HuH-7 (cell line): ENCODE measurements at places on chromosomes 13 and 19.
A peak's percentile ranks its signal among the peaks of the same experiment; 100 is the strongest.

DNA sequence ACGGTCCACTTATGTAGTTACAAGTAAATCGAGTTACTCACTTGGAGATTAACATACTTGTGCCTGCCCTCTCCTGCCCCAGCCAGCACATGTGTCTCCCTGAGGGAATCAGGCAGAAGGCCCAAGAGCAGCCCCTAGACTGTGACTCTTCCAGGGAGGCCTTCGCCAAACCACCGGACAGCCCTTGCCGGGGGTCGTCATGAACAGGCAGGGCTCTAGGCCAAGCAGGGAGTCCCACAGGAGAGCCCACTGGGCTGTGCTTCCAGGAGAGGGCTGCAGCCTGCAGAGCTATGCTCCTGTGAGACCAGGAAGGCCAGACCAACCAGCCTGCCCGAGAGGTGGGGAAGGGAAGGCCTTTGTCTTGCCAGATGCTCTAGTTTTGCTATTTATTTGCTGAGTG is 283.3 kb downstream of the FOXO1 start:
- DNase-seq: no peak

GRCh38 chr13:42395086-42395821 is 123.3 kb downstream of the AKAP11 start:
- DNase-seq: no peak

DNA sequence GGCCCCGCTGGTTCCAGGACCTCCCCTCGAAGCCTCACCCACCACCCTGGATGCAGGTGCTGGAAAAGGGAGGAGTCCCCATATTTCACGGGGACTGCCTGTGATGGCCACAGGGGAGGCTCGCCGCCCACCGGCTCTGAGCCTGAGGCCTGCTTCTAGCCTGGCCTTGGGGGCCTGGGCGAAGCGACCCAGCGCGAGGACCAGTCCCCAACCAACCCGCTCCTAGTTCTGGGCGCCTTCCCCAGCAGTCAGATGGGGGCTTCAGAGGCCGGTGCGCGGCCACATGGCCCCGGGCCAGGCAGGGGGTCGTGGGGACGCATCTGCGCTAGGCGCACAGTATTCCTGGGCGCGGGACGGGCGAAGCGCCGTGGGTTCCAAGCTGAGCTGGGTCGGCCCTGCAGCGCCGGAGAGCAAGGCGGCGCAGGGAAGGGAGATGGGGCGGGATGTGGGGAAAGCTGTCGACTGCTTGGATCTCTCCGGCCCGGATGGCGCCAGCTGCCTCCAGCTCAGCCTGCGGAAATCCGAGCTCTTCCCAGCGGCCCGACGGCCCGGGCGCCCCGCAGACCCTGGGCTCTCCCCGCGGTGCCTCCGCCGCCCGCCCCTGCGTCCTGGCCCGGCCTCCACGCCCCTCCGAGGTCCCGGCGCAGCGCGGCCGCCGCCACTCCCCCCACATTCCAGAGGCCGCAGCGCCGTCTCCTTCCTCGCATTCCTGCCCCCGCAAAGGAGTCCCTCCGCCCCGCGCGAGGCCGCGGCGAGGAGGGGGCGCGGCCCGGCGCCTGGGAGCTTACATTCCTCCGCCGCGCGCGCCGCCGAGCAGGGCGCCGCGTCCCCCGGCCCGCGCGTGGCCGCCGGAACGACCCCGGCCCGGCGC is at the start of gene WTIP:
WTIP (plus strand) TSS at position 788 of the 871 bp plus-strand sequence. CDS start 217 bp downstream, outside the sequence.
- DNase-seq: peak; percentile 85

DNA sequence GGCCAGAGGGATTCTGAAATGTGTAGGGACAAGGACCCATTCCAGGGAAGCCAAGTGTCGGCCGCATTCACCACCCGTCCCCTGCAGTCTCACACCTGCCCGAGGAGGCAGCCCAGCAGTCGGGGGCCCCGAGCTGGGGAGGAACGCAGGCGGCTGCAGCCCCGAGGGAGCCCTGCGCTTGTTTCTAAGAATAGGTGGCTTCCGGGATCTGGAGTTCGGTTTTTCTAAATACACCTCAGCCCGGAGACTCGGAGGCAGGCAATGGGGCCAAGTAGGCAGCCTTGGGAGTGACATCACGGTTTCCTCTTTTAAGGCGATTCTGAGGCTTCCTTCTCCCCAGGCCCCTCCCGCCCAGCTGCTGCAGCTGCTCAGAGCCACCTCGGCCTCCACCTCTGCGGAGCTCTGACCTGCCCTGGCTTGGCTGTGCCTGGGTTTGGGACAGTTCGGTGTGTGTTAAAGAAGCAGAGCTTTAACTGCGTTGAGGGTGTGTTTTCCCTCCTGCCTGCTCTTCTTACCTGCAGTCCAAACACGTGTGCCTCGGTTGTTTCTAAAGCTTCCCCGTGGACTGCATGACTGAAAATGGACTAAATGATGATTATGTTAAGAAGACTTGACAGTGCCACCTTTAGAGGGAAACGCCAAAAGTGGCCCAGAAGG is 80.5 kb downstream of the COL4A2 start:
- no peak for DNase-seq

DNA sequence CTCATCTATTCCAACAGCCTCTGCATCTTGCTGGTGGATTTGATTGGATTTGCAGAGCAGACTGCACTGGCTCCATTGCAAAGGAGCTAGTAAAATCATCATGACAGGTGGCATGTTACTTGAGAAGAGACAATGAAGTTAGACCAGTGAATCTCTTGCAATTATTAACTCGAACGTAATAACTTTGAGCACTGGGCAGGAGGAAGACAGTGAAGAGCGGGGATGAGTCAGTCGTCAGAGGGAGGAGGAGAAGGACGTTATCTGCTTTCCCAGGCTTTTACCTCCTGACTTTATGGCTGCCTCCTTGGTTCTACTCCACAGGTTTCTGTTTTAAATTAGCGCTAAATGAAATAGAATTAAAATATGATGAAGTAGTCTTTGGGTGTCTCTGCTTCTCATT is 257.8 kb upstream of the IPO5 start:
- no peak for DNase-seq

- DNase-seq: no peak
These were observed 76.6 kb downstream of the TNFSF11 start for GRCh38 chr13:42650506-42650905.

- DNase-seq: no peak
These were observed 373.2 kb downstream of the PCDH17 start for GRCh38 chr13:58004751-58005150.

GRCh38 chr19:51407511-51408131 is 9.8 kb downstream of the SIGLEC10 start:
- DNase-seq: peak; percentile 82

DNA sequence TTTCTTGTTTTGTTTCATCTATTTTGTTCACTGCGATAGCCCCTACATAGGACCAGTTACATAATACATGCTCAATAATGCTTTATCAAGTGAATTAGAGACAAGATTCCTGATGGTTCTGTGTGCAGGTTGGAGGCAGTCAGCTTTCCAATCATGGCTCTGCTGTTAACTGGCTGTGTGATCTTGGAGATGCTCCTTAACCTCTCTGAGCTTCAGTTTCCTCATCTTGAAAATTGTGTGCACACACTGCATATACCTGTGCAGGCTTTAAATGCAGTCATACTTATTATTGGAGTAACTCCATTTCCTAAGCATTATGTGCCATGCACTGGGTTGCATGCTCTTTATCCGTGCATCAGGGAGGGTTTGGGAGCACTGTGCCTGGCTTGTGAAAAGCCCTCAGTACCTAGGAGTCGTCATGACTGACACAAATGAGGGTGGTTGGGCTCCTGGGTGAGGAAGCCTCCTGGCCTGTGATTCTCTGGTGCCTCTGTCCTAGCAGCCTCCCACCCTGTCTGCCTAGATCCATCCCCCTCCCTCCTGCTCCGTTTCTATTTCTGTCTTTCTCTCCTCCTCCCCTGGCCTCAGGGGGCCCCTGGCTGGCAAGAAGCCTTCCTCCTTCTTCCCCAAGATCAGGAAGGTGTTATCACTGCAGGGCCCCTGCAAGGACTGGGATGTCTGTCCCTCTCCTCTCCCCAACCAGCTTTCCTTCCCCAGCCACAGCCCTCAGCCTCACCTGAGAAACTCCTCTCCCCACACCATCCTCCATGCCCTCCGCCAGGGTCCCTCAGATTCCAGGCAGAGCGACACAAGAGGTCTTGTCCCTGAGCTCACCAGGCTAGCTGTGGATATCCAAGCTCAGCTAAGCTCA is 8.7 kb downstream of the IFNL1 start:
- DNase-seq: no peak

GRCh38 chr13:109810761-109811510 is 24.6 kb upstream of the IRS2 start:
- DNase-seq: no peak
